Omental fat pad (tissue), 4 donors: ENCODE measurements at places on chromosomes 6 and 20.

- DNase-seq, result no peak
Measured at GRCh38 chr20:53795170-53795569, 201.5 kb upstream of the ZNF217 start.

DNA sequence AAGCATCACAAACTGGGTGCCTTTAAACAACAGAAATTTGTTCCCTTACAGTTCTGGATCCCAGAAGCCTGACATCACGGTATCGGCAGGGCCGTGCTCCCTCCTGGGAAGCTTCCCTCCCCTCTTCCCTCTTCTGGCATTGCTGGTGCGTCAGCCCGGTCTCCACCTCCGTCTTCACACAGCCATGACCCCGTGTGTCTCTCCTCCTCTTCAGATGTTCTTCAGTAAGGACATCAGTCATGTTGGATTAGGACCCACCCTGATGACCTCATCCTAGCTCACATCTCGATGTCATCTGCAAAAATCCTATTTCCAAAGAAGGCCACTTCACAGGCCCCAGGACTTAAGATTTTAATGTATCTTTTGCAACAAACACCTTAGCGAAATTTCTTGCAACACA is 38.4 kb upstream of the TBXT start:
- DNase-seq, result no peak

DNA sequence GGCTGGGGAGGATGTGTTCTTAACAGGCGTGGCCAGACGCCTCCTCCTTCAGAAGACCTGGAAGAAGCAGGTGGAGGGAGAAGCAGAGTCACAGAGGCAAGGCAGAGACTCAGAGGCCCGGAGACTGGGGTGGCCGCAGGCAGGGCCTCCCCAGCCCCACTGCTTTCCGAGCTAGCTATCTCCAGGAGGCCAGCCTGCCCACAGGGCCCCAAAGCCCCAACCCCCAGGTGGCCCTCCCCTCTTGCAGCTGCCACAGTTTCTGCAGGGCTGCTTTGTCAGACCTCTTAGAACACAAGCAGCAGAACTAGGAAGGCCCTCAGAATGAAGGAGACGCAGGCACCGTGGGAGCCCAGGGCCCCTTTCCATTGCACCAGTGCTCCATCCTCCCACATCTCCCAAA is 69.0 kb upstream of the MLN start:
- DNase-seq, result no peak

DNA sequence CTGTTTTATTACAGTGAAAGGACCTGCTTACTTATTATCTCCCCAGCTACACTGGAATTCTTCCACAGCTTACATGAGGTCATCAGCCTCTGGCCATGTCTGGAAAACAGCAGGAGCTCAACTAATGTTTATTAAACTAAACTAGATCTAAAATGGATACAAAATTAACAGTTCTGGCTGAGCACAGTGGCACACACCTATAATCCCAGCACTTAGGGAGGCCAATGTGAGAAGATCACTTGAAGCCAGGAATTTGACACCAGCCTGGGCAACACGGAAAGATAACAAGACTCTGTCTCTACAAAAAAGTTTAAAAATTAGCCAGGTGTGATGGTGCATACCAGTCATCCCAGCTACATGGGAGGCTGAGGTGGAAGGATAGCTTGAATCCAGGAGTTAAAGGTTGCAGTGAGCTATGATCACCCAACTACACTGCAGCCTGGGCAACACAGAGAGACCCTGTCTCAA is 220.8 kb upstream of the MARCKS start:
- no peak for DNase-seq

DNA sequence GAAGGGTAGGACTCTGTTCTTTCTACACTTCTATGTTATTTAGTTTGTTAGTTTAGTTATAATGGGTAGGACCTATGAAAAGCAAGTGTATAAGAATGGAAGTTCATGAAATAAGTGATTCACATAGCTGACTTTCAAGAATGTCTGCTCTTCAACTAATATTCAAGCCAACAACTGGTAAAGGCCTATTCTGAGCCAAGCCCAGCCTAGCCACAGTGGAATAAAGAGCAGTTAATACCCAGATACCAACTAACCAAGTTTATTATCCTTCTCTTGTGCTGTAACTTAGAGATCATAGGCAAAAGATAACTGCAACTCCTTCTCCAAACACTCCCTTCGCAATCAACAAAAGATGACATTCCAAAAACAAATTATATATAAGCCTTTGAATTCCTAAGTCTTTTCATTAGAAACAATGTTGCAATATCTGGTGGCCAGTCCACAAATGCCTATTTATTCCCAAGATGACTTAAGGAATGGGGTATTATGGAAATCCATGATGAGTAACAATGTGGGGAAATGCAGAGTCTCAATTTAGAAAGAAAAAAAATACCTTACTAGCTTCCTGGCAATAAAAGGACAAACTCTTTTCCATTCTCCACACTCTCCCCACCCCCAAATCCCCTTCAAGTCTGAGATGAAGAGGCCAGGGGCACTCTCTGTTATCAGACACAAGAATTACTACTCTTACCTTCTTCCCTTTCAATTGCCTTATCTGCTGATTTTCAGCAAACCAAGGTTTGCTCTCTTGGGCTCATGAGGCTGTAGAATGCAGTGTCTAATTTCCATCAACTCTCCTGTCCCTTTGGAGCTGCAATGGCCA is 27.4 kb downstream of the BTBD9 start:
- no peak for DNase-seq

GRCh38 chr20:34475979-34476736 is 40.1 kb upstream of the DYNLRB1 start:
- no peak for DNase-seq

DNA sequence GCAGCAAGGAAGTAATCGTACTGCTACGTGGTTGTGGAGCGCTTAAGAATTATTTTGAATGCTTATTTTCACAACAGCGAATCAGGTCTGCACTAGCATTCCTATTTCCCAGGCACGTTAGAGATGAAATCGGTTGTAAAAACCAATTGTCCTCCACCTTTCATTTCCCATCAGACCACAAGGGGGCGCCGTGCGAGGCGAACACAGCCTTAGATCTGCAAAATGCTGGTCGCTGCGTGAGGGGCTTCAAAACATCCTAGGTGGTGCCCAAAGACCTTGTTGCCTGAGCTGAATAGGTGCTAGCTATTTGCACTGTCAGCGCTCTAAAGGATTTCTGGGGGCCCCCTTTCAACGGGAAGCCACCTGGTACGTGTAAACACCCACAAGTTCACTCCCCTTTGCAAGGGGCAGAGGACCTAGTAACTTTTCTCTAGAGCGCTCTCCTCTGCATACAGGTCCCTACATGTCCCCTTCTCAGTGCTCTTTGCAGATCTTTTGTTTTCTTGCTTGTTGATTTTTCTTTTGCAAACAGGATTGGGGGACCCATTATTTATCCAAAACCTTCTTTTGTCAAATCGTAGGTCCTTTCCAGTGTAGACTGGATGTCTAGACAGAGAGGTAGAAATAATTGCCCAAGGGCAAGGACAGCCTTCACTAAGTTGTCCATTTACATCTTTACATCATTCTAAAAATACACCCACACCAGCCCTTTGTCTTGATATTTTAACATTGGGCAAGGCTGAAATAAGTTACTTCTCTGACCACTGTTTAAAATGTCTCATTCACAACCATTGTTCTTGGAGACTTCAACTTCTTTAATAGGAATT is 59.8 kb downstream of the NEDD9 start:
- peak; percentile 92 for DNase-seq

GRCh38 chr6:90849686-90850085 is 262.8 kb upstream of the MAP3K7 start:
- DNase-seq, result no peak

- no peak for DNase-seq
Measured at GRCh38 chr6:147726342-147726741, 217.9 kb downstream of the SAMD5 start.

DNA sequence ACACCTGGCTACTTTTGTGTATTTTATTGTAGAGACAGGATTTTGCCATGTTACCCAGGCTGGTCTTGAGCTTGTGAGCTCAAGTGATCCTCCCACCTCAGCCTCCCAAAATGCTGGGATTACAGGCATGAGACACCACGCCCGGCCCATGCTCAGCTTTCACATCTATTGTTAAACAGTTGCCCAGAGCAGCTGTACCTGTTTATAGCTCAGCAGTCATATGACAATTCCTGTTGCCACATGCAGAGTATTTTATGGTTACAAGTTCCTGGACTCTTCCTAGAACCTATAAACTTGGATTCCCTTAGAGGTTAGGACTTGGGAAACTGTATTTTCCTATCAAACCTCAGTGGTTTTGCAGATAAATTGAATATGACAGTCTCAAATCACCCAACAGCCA is 188.3 kb upstream of the KCNG1 start:
- no peak for DNase-seq

DNA sequence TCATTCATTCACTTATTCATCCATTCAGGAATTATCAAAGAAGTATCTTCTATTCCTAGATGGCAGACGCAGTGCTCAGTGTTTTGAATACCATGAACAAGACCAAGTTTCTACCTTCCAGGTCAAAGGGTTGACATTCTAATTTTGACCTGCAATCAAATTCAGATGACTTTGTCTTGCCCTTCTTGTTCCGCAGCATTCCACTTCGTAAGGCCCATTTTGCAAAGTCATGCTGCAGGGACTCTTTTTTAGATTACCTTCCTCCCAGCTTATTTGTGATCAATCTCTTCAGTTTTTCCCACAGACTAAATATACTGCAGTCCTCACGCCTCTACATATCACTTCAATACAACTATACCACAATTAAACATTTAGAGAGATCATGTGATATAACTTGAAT is 7.1 kb upstream of the TAAR1 start:
- DNase-seq, result no peak

- DNase-seq, result no peak
Measured at GRCh38 chr6:133407320-133408100, 166.4 kb downstream of the EYA4 start.

DNA sequence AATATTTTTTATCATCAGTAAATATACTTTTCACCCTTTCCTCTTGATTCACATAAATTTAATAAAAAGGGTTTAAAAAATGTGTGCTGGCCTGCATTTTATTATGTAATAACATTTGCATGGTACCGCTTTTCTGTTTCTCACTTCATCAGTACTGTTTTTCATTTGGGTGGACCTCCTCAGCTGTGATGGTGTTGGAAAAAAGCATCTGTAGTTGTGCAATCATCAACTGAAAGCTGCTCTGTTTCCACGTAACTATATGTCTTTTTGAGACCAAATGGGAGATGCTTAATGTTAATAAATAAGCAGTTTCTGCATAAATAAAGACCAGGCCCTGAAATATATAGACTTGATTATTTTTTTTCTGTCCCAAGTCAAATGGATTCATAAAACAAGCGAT is 31.6 kb upstream of the CENPW start:
- no peak for DNase-seq

GRCh38 chr20:44743080-44743701 is 2.5 kb upstream of the KCNK15 start:
- no peak for DNase-seq

- no peak for DNase-seq
Measured at GRCh38 chr6:21118216-21118780, 475.3 kb upstream of the SOX4 start.

- no peak for DNase-seq
Measured at GRCh38 chr6:112106562-112106961, 19.2 kb downstream of the FAM229B start.

GRCh38 chr20:63503524-63503923 is 4.6 kb upstream of the EEF1A2 start:
- no peak for DNase-seq

DNA sequence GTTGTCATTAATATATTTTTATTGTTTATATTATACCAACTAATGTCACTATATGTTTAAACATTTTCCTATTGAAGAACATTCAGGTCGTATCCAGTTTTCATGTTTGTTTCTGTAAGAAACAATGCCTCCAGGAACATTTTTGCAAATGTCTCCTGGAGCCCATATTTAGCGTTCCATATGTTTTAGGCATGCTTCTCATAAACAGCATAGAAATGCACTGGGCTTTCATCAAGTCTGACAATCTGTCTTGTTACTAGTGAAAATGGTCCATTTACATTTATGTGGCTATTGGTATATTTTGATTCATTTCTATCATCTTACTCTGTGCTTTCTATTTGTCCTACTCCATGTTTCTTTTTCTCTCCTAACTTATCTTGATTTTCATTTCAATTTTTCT is 431.7 kb downstream of the TFAP2A start:
- no peak for DNase-seq

DNA sequence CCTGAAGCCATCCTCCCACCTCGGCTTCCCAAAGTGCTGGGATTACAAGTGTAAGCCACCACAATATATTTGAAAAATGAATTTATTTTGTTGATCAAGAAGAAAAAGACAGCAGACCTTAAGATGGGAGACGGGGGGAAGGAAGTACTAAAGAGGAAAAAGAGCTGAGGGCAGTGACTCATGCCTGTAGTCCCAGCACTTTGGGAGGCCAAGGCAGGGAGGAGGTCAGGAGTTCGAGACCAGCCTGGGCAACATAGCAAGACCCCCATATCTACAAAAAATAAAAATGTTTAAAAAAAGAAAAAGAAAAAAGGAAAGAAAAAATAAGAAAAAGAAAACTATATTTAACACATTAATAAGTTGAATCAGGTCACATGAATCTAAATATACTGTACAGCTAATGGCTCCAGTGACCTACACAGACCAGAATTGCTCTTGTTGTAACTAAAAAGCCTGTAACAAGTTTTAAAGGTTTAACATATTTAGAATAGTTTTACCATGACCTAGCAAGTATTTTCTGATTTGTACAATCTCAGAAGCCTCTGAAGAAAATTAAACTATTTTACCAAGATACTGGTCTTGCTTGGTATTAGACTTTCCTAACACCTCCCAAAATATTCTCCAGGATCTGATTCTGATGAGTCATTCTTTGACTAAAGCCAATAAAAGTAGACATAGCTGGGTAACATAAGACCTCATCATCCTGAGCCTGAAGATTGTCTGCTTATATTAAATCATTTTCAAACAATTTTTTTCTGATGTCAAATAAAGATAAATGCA is 4.3 kb upstream of the AKIRIN2 start:
- DNase-seq, result no peak

- no peak for DNase-seq
Measured at GRCh38 chr6:168988801-168989200, 264.8 kb downstream of the THBS2 start.

DNA sequence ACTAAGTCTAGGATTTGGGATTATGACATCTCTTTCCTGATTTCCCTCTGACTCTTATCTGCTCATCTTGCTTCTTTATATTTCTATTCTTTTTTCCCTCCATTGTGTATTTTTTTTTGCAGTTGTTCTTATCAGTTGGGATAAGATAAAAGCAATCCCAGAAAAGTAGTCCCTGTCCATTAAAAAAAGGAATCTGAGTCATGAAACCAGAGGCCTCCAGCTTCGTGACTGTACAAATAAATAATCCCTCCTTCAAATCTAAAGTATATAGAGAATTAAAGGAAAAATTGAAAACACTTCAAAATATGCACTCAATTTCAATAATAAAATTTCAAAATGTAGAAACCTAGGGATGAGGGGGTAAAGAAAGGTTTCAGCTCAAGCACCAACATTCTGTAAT is 317.8 kb upstream of the NT5E start:
- no peak for DNase-seq

- no peak for DNase-seq
Measured at GRCh38 chr20:48832405-48832730, 4.6 kb upstream of the PREX1 start.
